ENCODE measurements at places on chromosomes 7 and 10. TPM values are rescaled to one million over a fixed set of nuclear protein-coding genes. Genes with fewer than 3 reads are reported as not detected.

Gene CCDC172
- total RNA-seq = not detected

Gene KCNH2
- total RNA-seq = 0.87 TPM

Gene PSMC2
- total RNA-seq = 152 TPM

Gene SGCE
- 87.5 TPM for total RNA-seq

Gene TMEM213
- not detected for total RNA-seq

Gene FAM13C
- total RNA-seq = 1.7 TPM

DNA sequence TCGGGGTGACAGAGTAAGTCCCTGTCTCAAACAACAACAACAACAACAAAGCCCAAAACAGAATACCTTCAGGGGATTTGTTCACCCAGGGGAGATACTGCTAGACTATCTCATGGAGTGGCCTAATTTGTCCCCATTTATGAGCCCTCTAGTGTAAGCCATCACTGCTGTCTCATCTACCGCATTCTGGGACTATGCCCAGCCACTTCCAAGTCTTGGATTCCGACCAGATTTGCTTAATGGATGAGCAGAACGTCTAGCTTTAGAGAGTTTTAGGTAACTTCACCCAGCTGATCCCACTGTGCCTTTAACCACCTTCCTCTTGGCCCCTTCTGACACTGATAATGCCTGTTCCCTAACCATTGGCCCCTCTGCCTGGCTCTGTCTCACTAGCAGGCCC, 47.1 kb downstream of the PAPSS2 start:
- no peak for DNase-seq

GRCh38 chr7:130123501-130123900, 53.2 kb downstream of the KLHDC10 start:
- DNase-seq = no peak

DNA sequence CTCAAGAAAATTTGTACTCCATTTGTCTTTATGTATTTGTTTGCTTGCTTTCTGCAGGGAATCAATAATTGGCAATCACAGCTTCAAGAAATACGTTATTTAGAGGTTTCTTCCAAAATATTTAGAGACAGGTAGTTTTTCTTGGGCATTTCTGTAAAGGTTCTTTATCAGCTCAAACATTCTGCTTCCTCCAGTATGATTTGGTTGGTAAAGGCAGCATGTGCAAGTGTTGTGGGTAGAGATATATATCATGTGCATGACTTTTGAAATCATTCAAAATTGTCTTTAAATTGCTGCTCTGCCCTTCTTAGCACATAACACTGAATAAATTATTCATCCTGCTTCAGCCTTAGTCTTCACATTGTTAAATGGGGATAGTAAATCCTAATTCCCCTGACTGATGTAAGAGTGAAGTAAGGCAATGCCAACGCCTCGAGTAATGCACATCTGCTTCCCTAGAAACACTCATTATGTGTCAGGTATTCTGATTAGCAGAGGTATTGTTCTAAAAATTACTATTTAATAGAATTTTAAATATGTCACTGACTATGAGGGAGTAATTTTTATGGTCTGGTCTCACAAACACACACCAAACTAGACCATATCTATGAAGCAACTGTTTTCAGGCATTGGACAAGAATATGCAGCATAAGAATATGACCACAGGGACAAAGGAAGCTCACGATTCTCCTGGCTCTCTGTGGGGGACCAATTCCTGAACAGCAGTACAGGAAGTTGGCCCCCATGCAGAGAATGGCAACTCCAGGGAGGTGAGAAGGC, 77.3 kb upstream of the AKR1E2 start:
- no peak for DNase-seq

GRCh38 chr7:98548971-98549370, 68.1 kb upstream of the NPTX2 start:
- no peak for DNase-seq

- DNase-seq = no peak
Measured at GRCh38 chr7:64630496-64630895, 35.4 kb upstream of the ZNF107 start.

- DNase-seq = no peak
Measured at GRCh38 chr10:32375631-32376030, 28.7 kb upstream of the EPC1 start.

DNA sequence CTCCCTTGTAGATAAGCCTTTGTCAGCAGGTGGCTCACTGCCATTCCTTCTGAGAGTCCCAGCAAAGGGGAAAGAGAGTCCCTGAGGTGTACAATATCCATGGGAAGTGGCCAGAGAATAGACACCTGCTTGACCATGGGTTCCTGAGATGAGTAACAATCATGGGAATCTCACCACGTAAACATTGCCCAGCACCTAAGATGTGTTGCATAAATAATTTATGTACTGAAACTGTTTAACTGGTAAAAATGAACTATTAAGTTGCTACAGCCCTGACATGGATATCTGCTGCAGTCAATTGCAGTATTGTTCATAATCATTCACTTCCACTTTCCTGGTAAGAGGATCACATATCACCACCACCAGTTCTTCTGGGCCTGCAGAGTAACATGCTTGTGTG, 123.8 kb upstream of the INHBA start:
- no peak for DNase-seq

DNA sequence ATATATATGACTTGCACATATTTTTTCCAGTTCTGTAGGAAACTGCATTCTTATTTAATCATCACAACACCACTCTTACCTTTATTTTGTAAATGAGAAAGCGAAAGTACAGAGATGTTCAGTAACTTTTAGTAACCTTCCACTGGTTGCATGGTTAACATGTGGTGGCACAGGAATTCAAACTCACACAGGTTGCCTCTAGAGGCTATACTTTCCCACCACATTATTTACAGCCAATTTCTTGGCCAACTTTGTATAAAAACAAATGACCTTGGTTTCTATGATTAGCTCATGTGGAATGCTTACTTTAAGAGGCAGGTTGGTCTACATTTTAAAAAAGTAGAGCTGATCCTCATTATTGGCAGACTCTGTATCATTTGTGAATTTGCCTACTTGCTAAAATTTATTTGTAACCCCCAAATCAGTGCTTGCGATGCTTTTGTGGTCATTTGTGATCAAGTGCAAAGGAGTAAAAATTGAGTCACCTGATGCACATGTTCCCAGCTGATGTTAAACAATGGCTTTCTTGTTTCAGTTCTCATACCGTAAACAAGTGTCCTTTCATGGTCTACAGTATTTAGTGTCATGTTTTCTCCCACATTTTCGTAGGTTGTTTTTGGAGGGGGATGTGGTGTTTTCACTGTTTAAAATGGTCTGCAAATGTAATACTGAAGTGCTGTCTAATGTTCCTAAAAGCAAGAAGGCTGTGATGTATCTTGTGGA, 14.8 kb downstream of the BBS9 start:
- no peak for DNase-seq

DNA sequence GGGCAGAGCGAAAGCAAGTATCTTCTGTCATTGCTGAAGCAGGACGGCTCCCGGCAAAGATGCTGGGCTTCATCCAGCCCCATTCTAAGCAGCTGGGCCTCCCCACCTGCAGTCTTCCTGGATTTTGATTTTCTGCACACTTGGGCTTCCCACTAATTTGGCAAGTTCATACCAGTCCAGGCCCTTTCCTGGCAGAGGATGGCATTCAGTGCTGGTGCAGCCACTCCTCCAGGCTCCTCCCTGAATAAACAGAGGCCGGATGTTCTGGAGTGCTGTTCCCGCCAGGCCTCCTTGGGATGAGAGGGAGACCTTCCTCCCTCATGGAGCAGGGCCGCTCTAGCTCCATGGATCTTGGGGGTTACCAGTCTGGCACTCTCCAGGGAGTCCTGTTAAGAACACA, 3.4 kb downstream of the BAG3 start:
- no peak for DNase-seq

GRCh38 chr7:54166419-54166818, 375.8 kb upstream of the VSTM2A start:
- DNase-seq = no peak

- DNase-seq = no peak
Measured at GRCh38 chr7:24834128-24834798, 77.0 kb upstream of the GSDME start.

- no peak for DNase-seq
Measured at GRCh38 chr7:22640269-22640668, 86.7 kb upstream of the IL6 start.

DNA sequence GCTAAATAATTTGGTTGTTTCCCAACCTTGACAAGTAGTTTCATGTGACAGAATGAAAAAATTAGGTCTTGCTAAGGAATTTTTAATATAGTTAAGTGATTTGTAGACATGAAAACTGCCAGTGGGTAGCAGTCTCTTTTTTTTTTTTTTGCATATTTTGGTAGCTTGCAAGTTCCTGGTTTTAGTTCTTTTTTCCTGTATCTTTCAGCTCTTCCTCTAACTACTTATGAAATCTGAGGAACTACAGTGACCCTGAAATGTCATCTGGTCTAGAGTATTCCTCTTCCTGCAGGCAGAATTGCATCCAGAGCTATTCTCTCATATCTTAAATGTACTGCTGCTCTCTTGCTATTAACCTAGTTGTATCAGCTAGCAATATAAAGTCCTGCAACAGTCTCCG, 160.4 kb downstream of the HDAC9 start:
- DNase-seq = no peak

Data from glomerular endothelial cell (primary cell).